ENCODE measurements at places on chromosomes 6 and 20.

DNA sequence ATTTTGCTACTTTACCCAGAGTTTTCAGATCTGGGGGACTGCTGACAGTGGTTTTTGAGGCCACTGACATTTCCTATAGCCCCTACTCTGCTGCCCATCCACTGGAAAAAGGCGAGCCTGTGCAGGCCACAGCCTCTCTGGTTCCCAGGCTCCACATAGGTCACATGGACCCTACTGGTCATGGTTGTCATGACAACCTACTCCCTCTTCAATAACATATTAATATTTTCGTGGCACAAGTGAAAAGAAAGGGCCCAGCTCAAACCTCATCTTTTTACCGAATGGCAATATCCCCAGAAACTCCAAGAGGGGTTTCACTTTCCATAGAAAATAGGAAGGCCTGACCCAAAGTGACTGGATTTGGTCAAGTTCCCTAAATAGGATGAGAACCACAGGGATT lies 11.0 kb upstream of the FOXO3 start:
- DNase-seq = no peak

GRCh38 chr20:31595654-31596411 lies 9.3 kb upstream of the ID1 start:
- no peak for DNase-seq

- peak; percentile 88 for DNase-seq
Measured at GRCh38 chr20:1301031-1301529, 27.9 kb downstream of the SDCBP2 start.

DNA sequence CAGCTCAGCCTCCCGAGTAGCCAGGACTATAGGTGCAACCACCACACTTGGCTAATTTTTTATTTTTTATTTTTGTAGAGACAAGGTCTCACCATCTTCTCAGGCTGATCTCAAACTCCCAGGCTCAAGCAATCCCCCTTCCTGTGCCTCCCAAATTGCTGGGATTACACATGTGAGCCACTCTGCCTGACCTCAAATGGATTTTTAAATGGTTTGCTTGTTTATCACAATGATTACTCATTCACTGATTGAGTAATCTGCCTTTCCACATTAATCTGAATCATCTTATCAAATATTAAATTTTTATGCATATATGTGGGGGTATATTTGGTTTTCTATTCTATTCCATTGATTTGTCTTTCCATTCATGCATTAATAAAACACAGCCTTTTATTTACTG lies 9.4 kb upstream of the KHDC1L start:
- no peak for DNase-seq

- DNase-seq = peak; percentile 74
Measured at GRCh38 chr6:36676141-36677058, 2.1 kb upstream of the CDKN1A start.

DNA sequence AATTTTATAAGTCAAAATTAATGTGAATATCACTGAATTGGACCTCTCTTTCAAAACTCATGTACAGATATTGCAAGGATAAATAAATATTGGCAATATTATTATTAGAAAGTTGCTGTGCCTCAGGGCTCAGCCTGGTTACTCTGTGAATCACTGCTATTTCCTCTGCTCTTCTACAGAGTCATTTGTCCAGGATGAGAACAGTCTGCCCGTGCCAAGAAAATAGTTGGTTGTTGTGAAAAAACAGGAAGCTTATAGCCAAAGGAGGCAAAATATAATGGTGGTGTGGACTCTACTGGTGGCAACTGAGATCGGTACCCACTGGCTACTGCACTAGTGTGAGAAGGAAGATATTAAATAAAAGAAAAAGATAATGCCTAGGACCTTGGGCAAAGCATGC lies 93.6 kb downstream of the RIMS1 start:
- no peak for DNase-seq

DNA sequence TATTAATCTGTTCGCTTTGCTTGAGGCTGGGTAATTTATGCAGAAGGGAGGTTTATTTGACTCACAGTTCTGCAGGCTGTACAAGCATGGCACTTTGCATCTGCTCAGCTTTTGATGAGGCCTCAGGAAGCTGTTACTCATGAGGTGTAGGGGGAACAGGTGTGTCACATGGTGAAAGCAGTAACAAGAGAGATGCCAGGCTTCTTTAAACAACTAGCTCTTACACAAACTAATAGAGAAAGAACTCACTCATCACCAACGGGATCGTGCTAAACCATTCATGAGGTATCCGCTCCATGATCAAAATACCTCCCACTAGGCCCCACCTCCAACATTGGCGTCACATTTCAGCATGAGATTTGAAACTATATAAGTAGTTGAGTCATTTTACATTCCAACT lies 34.4 kb upstream of the GCLC start:
- no peak for DNase-seq

DNA sequence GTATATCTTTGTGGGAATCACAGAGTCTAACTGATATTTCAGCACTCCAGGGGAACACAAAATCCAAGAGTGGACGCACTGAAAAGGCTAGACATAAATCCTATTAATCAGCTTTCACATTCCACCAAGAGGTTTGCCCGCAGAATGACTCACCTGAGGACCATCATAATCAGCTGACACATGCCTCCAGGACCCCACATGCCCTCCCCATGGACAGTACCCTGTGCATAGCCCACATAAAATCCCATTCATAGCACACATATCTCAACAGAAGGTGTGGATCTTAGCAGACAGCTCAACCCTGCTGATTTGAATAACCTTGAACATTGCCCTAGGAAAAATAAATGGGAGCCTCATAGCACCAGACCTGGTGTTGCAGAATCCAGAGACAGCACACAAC lies 246.8 kb upstream of the TENT5A start:
- no peak for DNase-seq

GRCh38 chr20:62133051-62133845 lies 9.9 kb downstream of the PSMA7 start:
- DNase-seq = no peak

DNA sequence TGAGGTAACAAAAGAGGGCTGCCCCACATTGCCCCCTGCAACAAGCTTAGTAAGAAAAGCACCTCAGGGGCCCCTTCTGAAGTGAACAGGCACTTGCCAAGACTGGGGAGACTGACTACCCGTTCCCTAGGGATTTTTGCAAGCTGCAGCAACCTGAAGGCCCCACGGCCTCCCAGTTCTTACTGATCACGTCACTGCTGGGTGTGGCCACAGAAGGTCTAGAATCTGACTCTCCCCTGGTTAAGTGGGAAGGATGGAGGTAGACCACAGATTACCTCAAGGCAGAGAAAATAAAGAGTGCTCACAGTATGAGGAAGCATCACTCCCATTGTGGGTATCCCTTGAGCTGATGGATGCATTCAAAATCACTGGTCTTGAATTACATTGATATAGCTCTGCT lies 201.5 kb upstream of the KCNQ5 start:
- DNase-seq = no peak

GRCh38 chr6:25404091-25404490 lies 124.9 kb downstream of the CARMIL1 start:
- no peak for DNase-seq

DNA sequence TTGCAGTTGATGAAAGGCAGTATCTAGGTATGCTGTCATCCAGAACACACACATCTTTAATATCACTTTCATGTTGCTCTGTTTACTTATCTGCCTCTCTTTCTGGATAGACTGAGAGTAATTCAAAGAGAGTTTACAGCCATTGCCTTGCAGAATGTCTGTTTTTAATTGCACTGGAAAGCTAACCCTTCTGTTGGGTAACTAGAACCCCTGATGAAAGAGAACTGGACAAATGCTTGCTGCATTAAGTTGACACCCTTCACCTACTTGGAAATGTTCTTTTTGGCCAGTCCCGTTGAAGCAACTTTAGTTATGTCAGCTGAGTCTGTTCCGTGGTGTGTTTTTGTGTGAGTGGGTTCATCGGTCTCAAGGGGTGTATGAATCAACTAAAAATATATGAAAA lies 383.8 kb upstream of the CITED2 start:
- no peak for DNase-seq

DNA sequence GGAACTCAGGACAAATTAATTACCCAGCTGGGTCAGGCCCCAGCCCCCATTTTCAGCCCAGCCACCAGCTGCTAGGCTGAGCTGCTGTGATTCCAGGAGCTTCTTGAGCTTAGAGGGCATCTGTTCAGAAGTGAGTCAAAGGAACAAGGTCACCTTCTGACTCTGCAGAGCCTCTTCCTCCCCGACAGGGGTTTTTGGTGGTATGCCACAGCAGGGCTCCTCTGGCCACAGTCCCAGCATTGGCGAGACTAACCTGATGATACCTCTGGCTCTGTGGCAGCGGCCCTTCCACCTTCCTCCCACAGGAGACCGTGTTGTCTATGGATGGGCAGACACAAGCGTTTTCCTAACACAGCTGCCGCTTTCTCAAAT lies 39.7 kb downstream of the ZC3H12D start:
- DNase-seq = peak; percentile 63

DNA sequence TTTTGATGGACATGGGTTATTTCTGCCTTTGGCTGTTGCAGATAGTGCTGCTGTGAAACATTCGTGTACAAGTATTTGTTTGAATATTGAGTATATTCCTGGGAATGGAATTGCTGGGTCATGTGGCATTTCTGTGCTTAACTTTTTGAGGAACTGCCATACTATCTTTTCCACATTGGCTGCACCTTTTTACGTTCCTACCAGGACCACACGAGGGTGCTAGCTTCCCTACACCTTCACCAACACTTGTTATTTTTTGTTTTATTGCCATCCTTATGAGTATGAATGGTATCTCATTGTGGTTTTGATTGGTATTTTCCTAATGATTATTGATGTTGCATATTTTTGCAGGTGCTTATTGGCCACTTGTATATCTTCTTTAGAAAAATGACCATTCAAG lies 47.8 kb upstream of the PLCG1 start:
- DNase-seq = no peak

- DNase-seq = no peak
Measured at GRCh38 chr6:65979120-65979519, 272.1 kb upstream of the EYS start.

DNA sequence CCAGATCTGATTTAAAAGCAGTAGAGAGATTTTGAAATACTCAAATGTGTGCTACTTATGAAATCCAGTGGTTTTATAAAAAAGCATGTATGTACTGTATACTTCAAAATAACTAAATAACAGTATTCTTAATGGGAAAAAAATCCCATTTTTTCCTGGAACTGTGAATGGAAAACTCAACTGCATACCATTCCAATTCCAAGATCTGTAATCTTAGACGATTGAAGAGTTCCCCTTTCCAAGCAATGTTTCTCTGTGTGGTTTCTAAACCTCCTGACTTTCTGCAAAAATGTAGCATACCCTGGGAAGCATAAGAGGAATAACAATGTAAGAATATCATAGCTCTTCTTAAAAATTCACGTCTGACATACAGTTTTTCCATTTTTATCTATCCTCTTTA lies 40.3 kb upstream of the HIVEP2 start:
- DNase-seq = no peak

GRCh38 chr6:142705054-142705453 lies 239.9 kb downstream of the HIVEP2 start:
- DNase-seq = no peak

GRCh38 chr6:163922562-163922961 lies 508.0 kb downstream of the QKI start:
- DNase-seq = no peak

- DNase-seq = no peak
Measured at GRCh38 chr6:155132617-155133016, 131.2 kb upstream of the CLDN20 start.

- no peak for DNase-seq
Measured at GRCh38 chr6:30554404-30554803, 1.9 kb downstream of the GNL1 start.

- peak; percentile 90 for DNase-seq
Measured at GRCh38 chr20:3209257-3209945, at the start of gene ITPA. Gene ITPA, plus strand, starts transcription at chr20:3209498. Its CDS starts 54 bp downstream, at chr20:3209552.

DNA sequence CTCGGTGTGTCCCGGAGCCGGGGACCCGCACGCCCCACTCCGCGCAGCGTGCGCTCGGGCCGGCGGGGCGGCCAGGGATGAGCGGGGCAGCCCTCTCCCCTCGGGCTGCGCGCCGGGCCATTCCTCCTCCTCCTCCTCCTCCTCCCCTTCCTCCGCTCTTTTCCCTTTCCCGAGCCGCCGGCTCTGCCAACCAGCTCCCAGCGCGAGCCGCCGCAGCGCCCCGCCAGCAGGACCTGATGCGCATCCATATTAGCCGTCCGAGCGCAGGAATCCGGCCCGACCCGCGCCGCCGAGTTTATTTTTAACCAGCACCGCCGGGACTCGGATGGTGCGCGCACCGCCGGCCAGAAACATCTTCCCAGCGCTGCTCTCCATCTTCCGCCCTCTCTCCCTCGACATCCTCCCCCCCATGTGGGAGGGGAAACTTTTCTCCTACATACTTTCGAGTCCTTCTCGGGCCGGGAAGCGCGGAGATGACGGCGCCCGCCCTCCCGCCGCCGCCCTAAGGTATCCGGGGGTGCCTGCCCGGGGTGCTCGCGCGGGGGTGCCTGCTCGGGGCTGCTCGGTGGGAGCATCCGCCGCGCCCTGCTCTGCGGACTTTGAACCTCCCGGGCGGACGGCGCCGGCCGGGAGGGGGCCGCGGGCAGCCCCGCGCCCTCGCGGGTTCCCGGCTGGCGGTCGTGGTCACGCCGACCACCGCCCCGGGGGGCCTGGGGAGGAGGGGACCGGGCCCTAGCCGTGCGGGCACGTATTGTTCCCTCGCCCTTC lies 619 bp downstream of the RREB1 start:
- peak; percentile 84 for DNase-seq

DNA sequence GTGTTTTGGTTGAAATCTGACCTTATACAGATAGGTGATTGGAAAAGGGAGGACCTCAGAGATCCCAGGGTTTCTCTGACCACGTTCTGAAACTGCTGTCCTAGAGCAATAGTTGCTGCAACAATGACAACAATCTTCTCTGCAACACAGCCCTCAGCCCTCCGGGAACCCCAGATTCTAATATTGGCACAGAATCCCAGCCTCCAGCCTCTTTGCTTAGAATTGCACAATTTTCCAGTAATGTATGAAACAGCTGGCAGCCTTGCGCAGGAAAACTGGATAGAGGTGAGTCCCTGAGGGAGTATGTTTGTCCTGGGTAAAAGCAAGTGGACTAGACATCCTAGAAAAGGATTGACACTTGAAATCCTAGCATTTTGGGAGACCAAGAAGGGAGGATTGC lies 30.4 kb upstream of the PNRC1 start:
- DNase-seq = no peak

- DNase-seq = peak; percentile 81
Measured at GRCh38 chr6:33118525-33119123, 42.8 kb downstream of the HLA-DPB1 start.

DNA sequence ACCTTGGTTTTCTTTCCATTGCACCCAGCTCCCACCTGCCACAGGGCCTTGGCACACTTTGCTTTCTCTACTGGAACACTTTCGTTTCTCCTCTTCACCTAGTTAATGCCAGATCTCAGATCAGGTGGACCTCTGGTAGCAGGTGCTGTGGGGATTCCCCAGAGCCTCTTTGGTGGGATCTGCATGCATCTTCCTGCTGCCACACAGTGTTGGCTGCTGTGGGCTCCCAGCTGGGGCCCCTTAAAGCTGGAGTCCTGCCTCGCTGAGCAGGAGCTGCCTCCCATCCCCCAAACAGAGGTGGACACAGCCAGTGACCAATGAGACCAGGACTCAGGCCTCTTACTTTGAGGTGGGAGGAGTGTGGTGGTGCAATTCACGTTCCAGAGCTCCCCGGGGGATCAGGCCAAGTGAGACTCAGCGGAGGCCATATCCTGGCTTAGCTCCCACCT lies 28.4 kb downstream of the CEBPB start:
- DNase-seq = no peak

GRCh38 chr6:11434565-11435326 lies 102.8 kb upstream of the TMEM170B start:
- peak; percentile 37 for DNase-seq

- DNase-seq = peak; percentile 77
Measured at GRCh38 chr20:51385646-51386530, 156.6 kb downstream of the NFATC2 start.
